Activated CD4-positive, CD25-positive, alpha-beta regulatory T cell treated with anti-CD3 and anti-CD28 coated beads, Interleukin-2, amount 50 U/mL, for 72 hours (primary cell): ENCODE measurements at places on chromosomes 7 and 10.
A peak's percentile ranks its signal among the peaks of the same experiment; 100 is the strongest.

GRCh38 chr10:68897336-68897741 is 3.8 kb upstream of the DDX50 start:
- DNase-seq = no peak

DNA sequence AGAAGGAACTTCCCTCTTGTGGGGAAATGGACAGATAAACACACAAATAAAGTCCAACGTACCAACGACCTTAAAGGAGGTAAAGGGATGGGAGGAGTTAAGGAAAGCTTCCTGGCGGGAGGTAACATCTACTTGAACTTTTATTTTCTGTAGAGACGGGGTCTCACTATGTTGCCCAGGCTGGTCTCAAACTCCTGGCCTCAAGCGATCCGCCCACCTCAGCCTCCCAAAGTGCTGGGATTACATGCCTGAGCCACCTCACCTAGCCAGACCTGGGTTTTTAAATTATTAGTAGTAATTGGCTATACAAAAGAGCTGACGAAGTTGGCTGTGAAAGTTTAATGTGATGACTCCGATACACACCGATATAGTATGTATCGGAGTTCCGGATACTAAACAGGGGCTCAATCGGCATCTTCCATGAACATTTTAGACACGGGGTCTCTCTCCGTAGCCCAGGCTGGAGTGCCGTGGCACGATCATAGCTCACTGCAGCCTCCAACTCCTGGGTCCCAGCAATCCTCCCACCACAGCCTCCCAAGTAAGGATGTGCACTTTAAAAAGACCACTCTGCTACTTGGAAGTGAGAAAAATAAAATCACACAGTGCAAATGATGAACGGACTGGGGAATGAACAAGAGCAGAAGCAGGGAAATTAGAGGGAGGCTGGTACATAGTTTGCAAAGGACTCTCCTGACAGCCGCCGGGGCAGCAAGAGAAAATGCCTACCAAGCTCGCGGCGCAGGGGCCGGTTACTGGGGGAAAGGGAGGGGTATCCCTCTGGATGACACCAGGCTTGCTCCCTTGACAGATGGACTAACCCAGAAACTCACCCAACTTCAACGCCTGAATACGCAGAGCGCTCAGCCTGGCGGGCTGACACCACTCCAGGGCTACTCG is 1.0 kb downstream of the BCL7B start:
- DNase-seq = no peak

DNA sequence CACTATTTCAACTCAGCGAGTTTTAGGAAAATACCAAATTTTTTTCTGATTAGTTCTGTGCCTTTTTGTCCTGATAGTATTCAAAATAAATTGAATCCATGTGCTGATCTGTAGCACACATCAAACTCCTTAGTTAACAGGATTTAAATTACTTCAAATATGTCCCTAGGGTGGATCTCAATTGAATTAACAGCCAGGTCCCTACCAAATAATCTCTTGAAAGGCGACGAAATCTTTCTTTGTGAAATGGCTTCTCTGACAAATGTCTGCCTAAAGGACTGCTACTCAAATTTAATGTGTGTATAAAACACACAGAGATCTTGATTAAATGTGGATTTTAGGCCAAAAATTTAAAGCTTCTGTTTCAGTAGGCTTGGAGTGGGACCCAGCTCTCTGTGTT is 989.6 kb upstream of the KCND2 start:
- no peak for DNase-seq

GRCh38 chr10:48289501-48290238 is 15.2 kb upstream of the FRMPD2 start:
- peak; percentile 49 for DNase-seq

GRCh38 chr10:63574011-63574410 is 52.8 kb downstream of the REEP3 start:
- DNase-seq = no peak

DNA sequence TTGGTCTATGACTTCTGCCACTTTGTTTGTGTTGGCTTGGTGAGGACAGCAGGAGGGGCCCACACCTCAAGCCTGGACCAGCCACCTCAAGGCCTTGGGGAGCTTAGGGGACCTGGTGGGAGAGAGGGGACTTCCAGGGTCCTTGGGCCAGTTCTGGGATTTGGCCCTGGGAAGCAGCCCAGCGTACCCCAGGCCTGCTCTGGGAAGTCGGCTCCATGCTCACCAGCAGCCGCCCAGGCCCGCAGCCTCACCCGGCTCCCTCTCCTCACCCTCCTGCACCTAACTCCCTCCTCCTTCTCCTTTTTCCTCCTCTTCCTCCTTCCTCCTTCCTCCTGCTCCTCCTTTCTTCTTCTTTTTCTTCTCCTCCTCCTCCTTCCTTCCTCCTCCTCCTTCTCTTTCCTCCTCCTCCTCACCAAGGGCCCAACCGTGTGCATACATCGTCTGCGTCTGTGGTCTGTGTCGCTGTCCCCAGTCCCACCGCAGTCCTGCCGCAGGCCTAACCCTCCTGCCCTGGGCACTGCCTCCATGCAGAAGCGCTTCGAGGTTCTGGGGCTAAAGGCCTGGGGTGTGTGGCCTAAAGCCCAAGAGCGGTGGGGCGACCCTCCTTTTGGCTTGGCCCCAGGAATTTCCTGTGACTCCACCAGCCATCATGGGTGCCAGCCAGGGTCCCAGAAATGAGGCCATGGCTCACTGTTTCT is 5.3 kb downstream of the EN2 start:
- no peak for DNase-seq

- no peak for DNase-seq
Measured at GRCh38 chr10:22670788-22671187, 43.6 kb downstream of the PIP4K2A start.

GRCh38 chr10:118792526-118792925 is 37.8 kb upstream of the CACUL1 start:
- DNase-seq = no peak

DNA sequence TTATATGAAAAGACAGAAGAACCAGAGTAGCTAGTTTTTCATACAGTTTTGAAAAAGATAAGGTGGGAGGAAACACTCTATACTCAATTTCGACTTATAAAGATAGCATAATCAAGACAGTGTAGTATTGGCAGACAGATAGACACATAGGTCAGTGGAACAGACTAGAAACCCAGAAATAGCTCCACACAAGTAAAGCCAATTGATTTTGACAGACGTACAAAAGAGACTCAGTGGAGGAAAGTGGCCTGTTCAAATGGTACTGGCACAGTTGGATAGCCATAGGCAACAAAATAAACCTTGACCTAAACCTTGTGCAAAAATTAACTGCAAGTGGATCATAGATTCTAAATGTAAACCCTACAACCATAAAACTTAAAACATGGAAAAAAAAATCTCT is 46.8 kb downstream of the MAPK8 start:
- no peak for DNase-seq

- DNase-seq = no peak
Measured at GRCh38 chr10:69477968-69478597, 26.8 kb downstream of the TSPAN15 start.

DNA sequence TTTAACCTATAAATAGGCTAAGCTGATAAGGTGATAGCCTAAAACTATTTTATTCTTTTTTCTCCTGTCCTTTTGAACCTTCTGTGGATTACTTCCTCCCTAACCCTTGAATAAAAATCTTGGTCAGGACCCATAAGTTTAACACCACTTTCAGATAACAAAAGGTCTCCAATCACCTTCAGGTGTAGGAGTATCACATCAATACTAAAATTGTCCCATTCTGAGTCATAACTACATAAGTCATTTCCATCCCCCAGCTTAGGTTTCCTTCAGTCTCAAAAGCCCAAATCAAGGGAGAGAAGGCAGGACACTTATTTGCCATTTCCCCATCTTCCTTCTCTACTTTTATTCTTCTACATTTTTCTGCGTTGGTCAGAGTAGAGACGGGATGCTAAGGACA is 56.9 kb upstream of the WNT16 start:
- no peak for DNase-seq

DNA sequence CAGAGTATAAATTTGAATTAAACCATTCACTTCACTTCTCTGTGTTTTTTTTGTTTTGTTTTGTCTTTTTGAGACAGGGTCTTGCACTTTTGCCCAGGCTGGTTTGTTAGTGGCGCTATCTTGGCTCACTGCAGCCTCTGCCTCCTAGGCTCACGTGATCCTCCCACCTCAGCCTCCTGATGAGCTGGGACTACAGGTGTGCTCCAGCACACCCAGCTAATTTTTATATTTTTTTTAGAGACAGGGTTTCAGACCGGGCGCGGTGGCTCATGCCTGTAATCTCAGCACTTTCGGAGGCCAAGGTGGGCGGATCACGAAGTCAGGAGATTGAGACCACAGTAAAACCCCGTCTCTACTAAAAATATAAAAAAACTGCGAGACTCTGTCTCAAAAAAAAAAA is 36.9 kb upstream of the STOX1 start:
- DNase-seq = no peak

DNA sequence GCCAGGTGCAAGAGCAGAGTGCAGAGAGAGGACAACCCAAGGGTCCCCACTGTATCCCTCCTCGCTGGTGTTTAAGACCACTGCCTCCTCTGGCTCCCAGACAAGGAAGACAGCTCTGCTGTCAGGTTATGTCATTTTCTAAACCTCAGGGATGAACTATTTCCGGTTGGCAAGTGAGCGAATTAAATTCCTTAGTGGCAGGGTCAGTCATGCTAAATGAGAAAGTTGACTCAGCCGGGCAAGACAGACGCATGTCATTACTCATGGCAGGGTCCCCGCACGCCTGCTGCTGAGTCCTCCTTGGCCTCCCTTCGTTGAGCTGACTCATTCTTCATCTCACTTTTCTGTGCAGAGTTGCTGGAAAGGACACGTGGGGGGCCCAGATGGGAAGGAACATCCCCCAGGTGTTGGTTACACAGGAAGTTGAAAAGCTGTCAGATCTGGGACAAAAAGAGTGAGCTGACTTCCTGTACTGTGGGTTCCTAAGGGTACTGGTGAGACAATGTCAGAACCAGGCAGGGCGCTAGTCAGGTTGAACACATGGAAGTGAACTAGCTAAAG is 47.1 kb upstream of the UCN3 start:
- peak; percentile 60 for DNase-seq

- DNase-seq = no peak
Measured at GRCh38 chr7:36884910-36885309, 160.6 kb upstream of the AOAH start.

DNA sequence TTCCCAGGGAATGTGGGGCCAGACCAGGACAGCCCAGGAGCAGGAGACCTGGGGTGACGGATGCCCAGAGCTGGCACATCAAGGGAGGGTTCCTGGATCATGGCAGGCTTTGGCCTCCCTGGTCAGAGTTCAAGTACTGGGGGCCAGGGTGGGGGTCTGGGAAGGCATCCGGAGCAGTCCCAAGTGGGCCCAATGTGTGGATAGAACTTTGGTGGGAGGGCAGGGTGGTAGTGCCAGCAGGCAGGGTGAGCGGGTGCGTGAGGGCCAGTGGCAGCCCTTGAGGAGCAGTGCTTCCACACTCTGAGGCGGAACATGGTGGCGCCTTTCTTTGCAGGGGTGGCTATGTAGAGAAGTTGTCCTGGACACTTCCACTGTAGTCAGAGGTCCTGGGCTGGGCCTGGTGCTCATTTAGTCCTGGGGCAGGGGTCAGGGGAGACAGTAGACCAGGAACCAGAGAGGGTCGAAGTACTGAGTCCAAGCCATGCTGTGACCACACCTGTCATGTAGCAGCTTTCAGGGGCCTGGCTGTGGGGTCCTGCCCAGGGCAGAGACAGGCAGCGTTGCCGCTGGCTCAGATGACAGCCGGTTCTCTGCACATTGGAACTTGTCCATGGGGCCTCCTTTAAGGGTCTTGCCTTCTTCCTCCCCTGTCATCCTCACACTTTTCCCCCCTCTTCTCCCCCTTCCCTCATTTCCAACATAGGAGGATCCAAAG is 22.2 kb upstream of the CSGALNACT2 start:
- no peak for DNase-seq

GRCh38 chr7:102415685-102416225 is 17.6 kb upstream of the ORAI2 start:
- peak; percentile 67 for DNase-seq

DNA sequence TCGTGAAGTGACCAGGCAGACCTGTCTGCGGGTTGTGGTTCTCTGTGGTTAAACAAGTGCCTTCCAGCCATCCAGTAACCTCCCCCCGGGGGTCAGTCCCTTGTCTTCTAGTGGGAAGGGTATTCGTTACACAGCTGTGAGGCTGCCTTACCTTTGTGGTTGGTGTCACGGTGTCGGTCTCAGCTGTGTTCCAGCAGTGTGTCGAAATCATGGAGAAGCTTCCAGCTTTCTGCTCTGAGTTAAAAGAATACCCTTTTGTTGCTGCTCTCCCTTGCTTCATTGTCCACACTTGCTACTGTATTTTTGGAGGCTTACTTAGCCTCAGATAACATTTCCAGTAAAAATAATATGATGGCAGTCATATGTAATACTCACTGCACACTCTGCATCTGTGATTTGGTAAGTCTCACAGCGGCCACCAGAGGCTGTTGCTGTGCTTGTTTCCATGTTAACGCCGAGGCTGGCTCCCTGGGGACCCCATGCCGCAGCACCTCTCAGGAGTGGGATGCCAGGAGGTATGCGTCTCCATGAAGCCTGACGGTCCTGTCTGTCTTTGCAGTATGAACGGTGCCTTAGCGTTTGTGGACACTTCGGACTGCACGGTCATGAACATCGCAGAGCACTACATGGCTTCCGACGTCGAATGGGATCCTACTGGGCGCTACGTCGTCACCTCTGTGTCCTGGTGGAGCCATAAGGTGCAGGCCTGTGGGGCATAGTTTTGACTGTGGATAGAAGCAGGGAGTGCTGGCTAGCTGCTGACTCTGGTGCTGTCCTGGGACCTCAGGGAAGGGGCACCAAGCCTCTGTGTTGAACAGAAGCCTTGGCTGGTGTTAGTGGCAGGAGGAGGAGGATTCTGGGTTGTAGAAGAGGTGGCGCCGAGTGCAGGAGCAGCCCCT is 20.5 kb downstream of the EIF3B start:
- no peak for DNase-seq

DNA sequence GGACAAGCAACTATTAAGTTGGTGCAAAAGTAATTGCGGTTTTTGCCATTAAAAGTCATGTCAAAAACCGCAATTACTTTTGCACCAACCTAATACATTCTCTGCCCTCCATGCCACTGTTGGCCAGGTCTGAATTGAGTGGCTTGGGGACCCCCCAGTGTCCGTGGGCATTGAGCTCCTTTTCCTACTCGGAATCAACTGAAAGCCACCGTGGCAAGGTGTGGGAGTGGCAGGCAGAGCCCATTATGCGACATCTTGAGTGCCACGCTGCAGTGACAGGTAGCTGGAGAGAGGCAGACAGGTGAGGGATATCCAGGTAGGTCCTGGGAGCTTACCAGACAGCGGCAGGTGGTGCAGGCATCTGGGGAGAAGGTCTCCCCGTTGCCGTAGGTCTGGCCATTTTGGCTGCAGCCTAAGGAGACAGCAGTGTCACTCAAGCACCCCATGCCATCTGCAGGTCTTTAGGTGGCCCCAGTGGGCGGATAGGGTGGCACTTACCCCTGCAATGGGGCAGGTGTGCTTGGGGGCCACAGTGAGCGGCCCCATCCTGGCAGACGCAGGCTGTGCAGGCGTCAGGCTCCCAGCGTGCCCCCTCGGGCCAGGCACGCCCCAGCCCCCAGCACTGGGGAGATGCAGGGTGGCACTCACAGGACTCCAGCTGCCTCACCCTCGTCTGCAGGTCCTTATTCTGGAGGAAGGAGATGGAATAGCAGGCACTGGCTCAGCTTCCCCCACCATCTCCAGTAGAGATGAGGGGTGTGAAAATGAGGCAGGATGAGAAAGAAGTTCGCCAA is 3.5 kb downstream of the KCP start:
- DNase-seq = peak; percentile 26
